ENCODE measurements at places on chromosomes 16 and 17. TPM values are rescaled to one million over a fixed set of nuclear protein-coding genes. Genes with fewer than 3 reads are reported as not detected.

- no peak for DNase-seq
Observed at GRCh38 chr17:50893183-50893993, 27.2 kb upstream of the TOB1 start.

DNA sequence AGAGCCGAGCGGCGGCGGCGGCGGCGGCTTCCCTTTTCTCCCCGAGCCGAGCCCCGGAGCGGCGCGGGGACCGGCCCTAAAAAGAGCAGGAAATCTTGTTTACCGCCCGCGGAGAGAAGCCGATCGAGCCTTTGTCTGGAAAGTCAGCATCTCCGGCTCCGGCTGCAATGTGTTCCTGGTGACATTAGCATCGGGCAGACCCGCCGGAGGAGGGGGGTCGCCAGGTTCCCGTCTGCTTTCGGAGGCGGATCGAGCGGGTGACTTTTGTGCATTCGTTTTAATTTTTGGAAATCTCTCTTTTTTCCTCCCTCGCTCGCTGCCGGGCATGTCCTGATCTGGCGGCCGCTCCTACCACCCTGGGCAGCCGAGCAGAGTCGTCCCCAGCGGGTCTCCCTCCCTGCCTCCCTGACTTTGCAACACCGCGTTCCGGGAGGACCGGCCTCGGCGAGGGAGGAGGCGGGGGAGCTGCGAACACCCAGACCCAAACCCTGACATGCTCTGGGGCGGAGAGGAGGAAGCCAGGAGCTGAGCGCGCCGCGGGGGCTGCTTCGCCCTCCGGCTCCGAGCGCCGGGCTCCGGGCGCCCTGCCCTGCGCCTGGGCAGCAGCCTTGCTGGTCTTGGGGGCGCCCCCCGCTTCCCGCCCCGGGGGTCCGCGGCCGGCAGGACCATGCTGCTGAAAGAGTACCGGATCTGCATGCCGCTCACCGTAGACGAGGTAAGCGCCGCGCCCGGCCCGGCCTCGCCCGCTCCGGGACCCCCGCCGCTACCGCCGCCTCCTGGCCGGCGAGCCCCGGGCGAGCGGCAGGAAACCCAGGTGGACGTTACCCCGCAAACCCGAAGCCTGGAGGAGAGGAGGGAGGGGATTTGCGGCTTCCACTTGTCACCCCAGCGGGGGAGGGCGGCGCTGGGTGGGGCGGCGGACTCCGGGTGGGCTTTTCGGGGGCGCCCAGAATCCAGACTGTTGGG lies 690 bp downstream of the PITPNC1 start:
- peak; percentile 53 for DNase-seq

GRCh38 chr16:85306071-85306792 lies 194.0 kb upstream of the CIBAR2 start:
- DNase-seq, result peak; percentile 76

Gene PRR29
- 4.6 TPM for polyA plus RNA-seq

- no peak for DNase-seq
Observed at GRCh38 chr17:1091900-1092299, 87.9 kb downstream of the ABR start.

All from naive thymus-derived CD8-positive, alpha-beta T cell (primary cell).